ENCODE measurements at places on chromosomes 6 and 20. TPM values are rescaled to one million over a fixed set of nuclear protein-coding genes. Genes with fewer than 3 reads are reported as not detected.

GRCh38 chr20:39968495-39968894 is 720.5 kb downstream of the MAFB start:
- no peaks in the 10 kb centered on the region for H3K27me3 ChIP-seq
- H3K4me1 ChIP-seq = no peaks in the 10 kb centered on the region
- no peak overlapping the region for H3K4me3 ChIP-seq
- H3K36me3 ChIP-seq = peaks cover 1% of the 10 kb centered on the region
- no peak for DNase-seq
- H3K27ac ChIP-seq = no peak overlapping the region

DNA sequence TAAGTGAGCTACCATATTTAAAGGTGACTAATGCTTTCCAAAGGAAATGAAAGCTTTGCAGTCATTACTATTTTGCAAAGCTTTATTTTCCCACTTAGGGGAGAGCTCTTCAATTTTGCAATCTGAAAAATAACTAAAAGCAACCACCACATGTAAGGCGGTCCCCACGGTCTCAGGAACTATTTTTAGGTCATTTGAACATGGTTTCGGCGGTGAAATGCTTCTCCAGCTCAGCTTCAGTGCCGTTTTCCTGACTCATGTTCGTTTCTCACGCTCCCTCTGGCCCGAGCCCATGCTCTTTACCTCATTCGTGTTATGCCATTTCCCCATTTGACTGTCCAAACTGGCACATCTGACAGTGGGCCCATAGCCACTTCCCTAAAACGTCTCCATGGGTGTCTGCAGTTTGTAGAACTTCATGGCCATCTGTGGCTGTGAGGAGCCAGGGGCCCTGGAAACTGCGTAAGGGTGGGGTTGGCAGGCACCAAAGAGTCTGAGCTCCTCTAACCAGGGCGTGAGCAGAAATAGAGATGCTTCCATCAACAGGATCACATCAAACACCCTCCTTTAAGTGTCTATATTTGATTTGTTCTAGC is 46.5 kb downstream of the ADTRP start:
- peak overlapping the region; percentile 60 for H3K4me3 ChIP-seq
- H3K4me1 ChIP-seq = peaks cover 88% of the 10 kb centered on the region
- H3K36me3 ChIP-seq = peaks cover 12% of the 10 kb centered on the region
- H3K27ac ChIP-seq = peak overlapping the region; percentile 67
- peak; percentile 83 for DNase-seq

GRCh38 chr20:35954907-35955251 is 577 bp upstream of the SCAND1 start:
- peaks cover 15% of the 10 kb centered on the region for H3K4me1 ChIP-seq
- peaks cover 6% of the 10 kb centered on the region for H3K36me3 ChIP-seq
- H3K27me3 ChIP-seq = no peaks in the 10 kb centered on the region

GRCh38 chr20:57865266-57865665 is 155.5 kb upstream of the PMEPA1 start:
- no peak for DNase-seq
- peaks cover 1% of the 10 kb centered on the region for H3K36me3 ChIP-seq
- peaks cover 15% of the 10 kb centered on the region for H3K4me1 ChIP-seq
- H3K27me3 ChIP-seq = peaks cover 16% of the 10 kb centered on the region

PHACTR1 gene
- total RNA-seq = 0.05 TPM

Measured in activated T-cell treated with anti-CD3 and anti-CD28 coated beads, Interleukin-2, amount 50 U/mL, for 72 hours (primary cell).